Activated naive CD4-positive, alpha-beta T cell (primary cell): ENCODE measurements at places on chromosomes 2 and 18.

GRCh38 chr2:48851161-48851560 lies 95.6 kb upstream of the LHCGR start:
- DNase-seq = no peak

- DNase-seq = no peak
These were observed 182.0 kb downstream of the PRKCE start for GRCh38 chr2:45833301-45833967.

DNA sequence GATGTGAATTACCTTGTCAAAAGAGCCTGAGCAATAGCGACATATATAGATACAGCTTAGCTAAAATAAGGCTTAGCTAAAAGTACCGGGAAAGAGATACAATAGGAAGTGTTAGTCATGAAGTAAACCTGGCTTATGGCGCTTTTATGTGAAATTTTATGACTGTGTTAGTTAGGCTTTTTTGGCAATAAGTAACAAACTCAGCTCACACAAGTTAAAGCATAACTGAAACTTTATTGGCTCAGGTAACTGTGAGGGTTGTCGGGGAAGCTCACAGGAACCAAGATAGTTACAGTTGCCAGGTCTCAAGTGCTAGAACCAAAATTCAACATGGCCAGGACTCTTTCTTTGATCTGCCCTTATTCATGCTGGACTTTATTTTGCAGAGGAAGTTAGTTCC lies 925.0 kb upstream of the GYPC start:
- DNase-seq = no peak

DNA sequence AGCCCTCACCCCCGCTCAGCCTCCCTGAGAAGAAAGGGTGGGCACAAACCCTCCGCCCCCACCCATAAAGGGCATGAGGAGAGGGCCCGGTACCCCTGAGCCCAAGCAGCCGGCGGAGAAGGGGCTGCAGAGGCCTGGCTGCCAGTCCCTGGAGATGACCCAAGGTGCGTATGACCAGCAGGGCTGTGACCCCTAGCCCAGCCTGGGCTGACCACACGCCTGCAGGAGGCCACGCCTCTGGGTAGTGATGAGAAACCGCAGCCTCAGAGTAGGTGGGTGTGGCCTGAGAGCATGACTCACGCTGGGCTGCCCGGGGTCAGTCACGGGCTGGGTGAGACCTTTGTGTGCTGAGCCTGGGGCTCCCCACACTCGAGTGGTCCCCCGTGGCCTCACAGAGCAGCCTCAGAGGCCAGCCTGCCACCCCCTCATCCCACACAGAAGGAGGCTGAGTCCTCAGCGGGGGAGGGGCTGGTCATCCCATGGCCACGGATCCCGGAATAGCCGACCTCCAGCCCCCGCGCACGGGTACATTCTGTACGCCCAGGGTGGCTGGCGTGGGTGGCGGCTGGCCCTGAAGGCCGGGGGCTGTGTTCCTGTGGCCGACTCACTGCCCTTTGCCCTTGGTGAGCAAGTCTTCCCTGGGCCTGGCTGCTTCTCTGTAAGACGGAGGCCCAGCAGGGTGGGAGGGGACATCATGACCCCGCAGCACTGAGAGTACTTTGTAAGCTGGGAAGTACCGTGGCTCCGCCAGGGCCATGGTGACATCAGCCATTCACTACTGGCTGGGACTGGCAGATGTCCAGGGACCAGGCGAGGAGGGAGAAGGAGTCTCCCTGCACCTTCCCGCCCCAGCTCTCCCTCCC lies 110.8 kb upstream of the OTOS start:
- DNase-seq = no peak

DNA sequence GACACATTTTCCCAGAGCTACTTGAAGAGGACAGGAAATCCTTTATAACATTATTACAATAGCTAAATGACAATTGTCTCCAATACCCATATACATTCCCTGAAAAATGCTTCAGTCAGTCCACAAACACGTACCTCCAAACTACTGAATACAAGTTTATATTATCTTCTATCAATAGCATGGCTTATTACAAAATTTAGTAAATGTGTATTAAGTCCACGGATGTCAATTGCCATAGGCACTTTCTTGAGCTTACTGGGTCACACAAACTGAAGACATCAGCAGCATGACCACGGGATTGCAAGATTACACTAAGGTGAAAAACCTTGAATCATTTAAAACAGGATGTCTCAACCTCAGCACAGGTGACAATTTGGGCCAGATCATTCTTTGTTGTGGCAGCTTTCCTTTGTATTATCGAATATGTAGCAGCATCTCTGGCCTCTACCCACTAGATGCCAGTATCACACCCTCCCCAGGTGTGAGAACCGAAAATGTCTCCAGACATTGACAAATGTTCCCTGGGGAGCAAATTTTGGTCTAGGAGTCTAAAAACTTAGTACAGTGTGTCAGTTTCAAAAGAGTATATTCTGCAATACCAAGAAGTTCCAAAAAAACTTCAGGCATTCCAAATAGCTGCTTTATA lies 1.4 kb downstream of the MBD2 start:
- DNase-seq = peak; percentile 8
